NCI-H2171 (cell line): ENCODE measurements at places on chromosomes 5 and 9.

DNA sequence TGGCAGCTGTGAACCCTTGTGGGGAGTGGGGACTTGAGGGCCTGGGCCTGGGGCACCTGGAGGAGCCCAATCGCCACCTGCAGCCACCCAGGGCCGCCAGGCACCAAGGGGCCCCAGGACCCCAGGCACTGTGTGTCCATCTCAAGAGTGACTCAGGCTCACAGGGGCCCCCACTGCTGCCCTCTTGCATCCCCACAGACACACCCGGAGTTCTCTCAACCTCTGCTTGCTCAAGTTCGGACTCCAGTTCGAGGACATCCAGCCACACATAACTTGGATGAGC is 51.9 kb downstream of the MRPL36 start:
- DNase-seq: no peak

DNA sequence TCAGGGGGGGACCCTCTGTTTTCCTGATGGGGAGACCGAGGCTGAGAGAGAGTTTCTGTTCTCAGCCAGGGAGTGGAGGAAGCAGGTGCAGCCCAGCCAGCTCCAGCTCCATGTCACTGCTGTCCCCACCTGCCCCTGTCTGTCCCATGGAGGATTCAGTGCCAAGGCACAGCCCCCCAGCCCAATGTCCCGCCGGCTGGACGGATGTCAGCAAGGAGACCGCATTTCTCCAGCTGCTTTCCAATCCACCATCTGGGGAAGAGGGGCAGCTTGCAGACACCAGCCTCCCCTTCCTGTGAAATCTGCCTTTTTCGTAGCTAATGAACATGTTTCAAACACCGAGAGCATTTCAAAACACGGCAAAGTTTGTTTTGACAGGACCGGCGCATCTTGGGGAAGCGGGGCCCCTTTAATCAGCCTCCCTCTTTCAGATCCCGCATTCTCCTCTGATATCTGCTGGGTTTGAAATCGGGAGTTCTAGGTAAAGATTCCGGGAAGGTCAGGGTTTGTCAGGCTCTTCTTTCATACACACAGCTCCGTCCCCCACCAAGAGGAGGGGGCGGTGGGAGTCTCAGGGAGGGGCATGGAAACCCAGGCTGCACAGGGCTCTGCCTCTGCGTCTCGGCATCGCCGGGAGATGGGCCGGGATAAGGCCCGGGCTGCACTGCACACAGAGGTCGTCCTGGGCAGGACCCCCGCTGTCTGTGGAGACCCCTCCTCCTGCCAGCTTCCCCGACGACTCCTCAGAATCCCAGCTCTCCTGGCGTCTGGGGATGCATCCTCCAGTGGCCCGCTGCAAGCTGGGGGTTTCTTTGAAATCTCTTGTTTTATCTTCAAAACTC is 74.8 kb downstream of the NEK6 start:
- DNase-seq: no peak

GRCh38 chr9:114389612-114390368 is 2.0 kb upstream of the AKNA start:
- no peak for DNase-seq

- no peak for DNase-seq
These were observed 9.4 kb downstream of the GABRA1 start for GRCh38 chr5:161857358-161857757.

- DNase-seq: no peak
These were observed 57.6 kb downstream of the COX7C start for GRCh38 chr5:86675311-86675710.

GRCh38 chr5:61438298-61438970 is 106.4 kb downstream of the ZSWIM6 start:
- no peak for DNase-seq

DNA sequence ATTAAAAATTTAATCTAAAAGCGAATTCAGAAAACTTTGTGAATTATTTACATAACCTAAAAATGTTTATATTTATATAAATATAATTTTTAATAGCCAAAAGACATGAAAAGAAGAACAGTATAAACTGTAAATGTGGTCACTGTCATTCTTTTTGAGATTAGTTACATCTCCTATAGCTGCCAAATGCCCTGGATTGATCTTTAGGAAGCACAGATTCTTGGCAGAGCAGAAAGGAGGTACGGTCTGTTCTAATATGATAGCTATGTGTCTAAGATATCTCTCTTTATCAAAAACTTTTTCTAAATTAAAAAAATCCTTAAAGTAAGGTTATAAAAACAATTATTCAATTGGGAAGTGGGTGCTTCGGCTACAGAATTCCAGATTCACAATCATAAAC is 151.0 kb downstream of the LPAR1 start:
- no peak for DNase-seq
